Lung (tissue), 17 donors: ENCODE measurements at places on chromosomes 7 and 10.

DNA sequence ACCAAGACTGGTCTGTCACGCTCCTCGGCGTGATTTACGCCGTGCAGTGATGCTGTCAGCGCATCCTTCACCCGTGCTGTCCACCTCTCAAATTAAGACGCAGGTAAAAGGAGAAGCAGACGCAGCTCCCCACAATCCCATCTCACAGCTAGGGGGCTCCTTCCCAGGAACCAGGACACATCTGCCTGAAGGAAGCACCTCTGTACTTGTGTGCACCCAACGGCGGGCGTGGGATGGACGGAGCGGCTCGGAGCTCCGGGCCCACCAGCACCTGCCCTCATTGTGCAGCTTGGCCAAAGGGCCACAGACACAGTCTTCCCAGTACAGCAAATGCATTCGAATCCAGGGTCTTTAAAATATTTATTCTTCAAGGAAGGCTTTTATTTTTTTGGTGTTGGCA, 55.3 kb downstream of the STK32C start:
- DNase-seq, result no peak

DNA sequence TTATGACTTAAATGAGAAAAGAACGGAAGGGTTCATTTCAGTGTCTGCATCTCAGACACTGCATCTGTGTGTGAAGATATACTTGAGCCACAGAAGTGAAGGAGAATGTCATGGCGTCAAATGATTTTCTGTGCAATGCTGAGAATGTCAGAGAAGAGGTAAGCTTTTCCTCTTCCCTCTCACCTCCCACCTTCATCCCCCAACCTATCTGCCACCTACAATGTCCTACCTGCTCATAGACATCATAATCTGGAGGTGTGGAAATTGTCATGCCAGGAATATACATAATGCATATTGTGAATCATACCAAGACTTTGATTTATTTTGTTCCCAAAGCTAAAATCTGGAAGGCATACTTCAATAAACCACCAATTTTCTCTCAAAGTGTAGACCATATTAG, 53.7 kb downstream of the CTTNBP2 start:
- no peak for DNase-seq

GRCh38 chr10:56547163-56547562, 186.1 kb upstream of the ZWINT start:
- DNase-seq, result no peak

GRCh38 chr7:191981-192649, at the start of gene FAM20C:
FAM20C (plus strand) TSS chr7:192571; CDS start chr7:193200, 629 bp downstream.
- peak; percentile 94 for DNase-seq

DNA sequence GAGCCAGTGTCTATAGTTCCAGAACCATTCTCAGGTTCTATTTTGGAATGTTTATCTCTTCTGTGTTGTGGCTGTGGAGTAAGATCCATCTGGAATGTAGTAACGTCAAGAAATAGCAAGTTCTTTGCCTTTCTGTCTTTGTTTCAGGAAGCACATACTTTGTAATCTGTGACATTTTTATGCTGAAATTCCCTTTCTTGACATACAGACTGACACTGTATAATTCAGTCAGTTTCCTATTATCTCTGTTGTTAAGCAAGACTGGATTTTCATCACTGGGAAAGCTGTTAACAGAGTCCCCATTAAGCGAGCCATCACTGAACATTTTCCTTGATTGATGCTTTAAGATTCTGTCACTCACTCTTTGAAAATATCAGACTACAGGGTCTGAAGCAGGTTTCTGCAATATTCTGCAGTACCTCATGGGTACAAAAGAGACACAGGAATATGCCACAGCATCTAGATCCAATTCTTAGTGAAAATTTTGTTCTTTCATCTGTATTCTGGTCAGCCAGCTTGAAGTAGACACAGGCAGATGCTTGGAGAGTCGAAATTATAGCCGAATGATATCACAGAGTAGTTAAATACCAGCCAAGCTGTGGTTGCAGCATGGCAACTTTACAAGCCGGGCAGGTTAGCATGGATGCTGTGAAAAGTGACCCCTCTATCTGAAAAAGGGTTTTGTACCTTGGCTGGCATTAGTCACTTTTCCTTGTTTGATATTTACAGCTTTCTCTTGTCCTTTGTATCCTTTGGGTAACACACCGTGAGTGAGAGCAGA, 62.6 kb downstream of the CACNB2 start:
- no peak for DNase-seq

DNA sequence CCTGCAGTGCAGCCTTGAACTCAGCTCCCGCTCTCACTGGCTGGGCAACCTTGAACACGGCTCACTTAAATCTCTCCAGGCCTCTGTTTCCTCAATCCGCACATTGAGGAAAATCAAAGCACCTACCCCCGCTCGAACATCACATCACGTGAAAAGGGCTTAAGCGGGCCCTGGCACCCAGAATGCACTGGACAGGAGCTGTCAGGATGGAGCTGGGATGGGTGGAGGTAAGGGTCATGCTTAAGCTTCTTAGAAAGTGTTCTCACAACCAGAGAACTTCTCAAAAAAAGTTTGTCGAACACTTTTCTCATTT, 55.7 kb upstream of the MGMT start:
- DNase-seq, result no peak

DNA sequence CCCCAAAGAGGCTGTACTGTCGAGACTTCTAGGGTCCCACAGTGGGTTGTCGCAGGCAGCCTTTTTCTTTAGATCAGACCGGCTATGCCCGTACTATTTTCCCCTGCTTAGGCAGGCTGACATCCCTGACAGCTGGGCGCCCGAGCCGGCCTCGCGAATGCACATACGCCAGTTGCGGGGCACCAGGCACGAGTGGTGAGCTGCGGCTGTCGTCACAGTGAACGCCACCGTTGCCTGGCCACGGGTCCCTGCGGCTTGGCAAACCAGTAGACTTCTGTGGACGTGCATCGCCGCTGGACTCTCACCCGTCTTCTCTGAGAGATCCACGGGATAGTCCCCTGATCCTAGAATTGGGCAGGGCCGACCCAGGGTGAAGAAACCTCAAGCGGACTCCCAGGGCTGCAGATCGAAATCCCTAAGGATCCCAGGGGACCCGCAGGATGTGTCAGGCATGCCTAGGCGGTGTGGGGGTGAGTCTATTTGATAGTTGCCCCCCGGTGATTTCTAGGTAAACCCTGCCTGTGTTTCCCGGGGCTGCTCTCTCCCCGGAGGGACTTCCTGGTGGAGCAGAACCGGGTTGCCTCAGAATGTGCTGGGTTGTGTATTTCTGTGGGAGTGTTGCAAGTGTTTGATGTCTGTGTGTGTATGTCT, 33.0 kb upstream of the ZNF273 start:
- DNase-seq, result no peak

GRCh38 chr10:109219935-109220605, 703.2 kb downstream of the XPNPEP1 start:
- no peak for DNase-seq

GRCh38 chr7:149238051-149238450, 1.4 kb upstream of the ZNF212 start:
- no peak for DNase-seq

DNA sequence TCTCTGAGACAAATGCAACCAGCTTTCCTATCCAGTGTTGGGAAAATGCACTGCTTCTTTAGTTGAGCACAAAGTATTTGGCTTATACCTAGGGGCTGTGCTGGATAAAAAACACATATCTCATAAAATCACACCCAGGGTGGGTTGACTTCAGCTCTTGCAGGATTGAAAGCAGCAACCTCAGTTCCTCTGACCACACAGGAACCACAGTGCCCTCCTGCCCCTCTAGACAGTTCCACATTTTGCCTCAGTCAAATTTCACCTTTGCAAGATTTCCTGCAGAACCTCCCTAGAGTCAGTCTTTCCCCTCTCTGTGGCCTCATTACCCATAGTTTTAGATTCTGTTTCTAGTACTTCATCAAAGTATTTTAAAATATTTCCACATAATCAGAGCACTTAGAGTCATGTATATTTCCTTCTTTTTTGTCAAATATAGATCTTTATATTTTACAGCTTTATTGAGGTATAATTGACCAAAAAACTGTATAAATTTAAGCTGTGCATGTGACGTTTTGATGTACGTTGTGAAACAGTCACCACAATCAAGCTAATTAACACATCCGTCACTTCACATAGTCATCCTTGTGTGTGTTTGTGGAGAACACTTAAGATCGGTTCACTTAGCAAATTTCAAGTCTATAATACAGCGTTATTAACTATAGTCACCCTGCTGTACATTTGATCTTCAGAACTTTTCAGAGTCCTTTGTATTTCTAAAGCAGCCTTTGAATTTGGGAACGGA, 37.0 kb upstream of the EGR2 start:
- no peak for DNase-seq

- DNase-seq, result peak; percentile 16
These were observed 27.2 kb upstream of the WNT16 start for GRCh38 chr7:121301446-121302213.

GRCh38 chr7:119219663-119220062, 995.2 kb downstream of the ANKRD7 start:
- DNase-seq, result no peak
